NB4 (cell line): ENCODE measurements at places on chromosomes 13 and 19.
A peak's percentile ranks its signal among the peaks of the same experiment; 100 is the strongest.

- DNase-seq = no peak
These were observed 57.5 kb downstream of the STARD13 start for GRCh38 chr13:33227927-33228647.

DNA sequence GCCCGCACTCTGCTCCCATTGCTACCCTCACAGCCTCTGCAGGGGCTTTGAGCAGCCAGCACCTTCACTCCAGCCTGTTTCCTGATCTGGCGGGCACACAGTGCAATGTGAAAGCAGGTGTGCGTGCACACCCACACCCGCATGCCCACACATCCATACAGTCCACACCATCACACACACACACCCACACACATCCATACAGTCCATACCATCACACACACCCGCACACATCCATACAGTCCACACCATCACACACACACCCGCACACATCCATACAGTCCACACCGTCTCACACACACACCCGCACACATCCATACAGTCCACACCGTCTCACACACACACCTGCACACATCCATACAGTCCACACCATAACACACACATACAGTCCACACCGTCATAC is 28.0 kb downstream of the PIAS4 start:
- peak; percentile 19 for DNase-seq

GRCh38 chr19:11463391-11463790 is 17.5 kb downstream of the ELAVL3 start:
- DNase-seq = no peak

DNA sequence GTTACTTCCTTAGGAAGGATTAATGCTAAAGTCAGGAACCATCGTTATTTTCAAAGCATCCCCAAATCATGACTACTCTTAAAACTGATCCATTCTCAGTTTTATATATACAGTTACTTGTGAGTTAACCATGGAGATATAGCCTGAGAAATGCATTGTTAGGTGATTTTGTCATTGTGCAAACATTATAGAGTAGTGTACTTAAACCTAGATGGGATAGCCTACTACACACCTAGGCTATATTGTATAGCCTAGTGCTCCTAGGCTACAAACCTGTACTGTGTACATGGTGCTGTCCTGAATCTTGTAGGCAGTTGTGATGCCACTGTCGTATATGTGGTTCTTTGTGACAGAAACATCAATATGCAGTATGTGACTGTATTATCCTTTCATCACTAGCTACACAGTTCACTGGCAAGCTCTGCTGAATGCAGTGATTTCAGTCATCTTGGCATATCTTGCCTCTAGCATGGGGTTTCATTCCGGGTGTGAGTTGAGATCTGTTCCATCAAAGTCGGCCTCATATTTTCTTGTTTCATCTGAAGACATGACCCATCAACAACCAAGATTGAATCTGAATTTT is 45.3 kb downstream of the CDK8 start:
- no peak for DNase-seq

DNA sequence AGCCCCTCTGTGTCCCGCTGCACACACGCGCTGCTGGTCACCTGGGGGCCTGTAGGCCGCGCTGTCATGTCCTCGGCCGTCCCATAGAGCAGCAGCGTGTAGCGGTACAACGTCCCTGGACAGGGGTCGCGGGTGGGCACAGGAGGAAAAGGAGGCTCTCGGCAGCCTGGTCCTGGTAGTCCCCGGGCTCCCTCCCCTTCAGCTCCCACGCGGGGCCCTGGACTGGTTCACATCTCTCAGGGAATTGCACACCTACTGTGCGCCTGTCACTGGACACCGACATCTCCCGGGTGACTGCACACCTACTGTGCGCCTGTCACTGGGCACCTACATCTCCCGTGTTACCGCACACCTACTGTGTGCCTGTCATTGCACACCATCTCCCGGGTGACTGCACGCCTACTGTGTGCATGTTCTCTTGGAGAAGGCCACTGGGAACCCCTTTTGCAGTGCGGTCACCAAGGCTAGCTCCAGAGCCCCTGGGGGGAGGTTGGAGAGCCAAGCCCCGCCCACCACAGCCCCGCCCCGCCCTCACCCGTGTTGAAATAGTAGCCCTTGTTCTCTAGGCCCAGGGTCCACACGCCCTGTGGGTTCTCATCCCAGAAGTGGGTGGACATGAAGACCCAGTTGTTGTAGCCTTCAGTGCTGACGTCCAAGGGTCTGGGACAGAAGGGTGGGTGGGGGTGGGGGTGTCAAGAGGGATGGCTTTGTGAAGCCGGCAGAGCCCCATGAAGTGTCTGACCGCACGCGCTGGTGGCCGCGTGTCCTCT is 3.5 kb upstream of the C19orf25 start:
- DNase-seq = no peak
